DND-41 (cell line): ENCODE measurements at places on chromosomes 6 and 20.
A peak's percentile ranks its signal among the peaks of the same experiment; 100 is the strongest.

GRCh38 chr20:54573838-54574237, 98.4 kb downstream of the DOK5 start:
- no peak overlapping the region for H3K27ac ChIP-seq
- H3K27me3 ChIP-seq: peaks cover 23% of the 10 kb centered on the region
- no peak overlapping the region for H3K4me3 ChIP-seq
- DNase-seq: no peak

GRCh38 chr6:6409397-6410030, 89.1 kb upstream of the F13A1 start:
- H3K4me3 ChIP-seq: no peak overlapping the region
- no peaks in the 10 kb centered on the region for H3K4me1 ChIP-seq
- no peaks in the 10 kb centered on the region for H3K36me3 ChIP-seq
- no peak for DNase-seq
- H3K27ac ChIP-seq: no peak overlapping the region
- peaks cover 12% of the 10 kb centered on the region for H3K27me3 ChIP-seq

GRCh38 chr6:119343573-119344146, 5.9 kb downstream of the MAN1A1 start:
- no peak for DNase-seq
- peaks cover 52% of the 10 kb centered on the region for H3K4me1 ChIP-seq
- no peak overlapping the region for H3K27ac ChIP-seq
- H3K27me3 ChIP-seq: peaks cover 14% of the 10 kb centered on the region
- peaks cover 8% of the 10 kb centered on the region for H3K36me3 ChIP-seq

- H3K4me3 ChIP-seq: no peak overlapping the region
- H3K27ac ChIP-seq: no peak overlapping the region
- no peaks in the 10 kb centered on the region for H3K36me3 ChIP-seq
Observed at GRCh38 chr6:28607990-28608389, 82.3 kb downstream of the GPX5 start.

- peaks cover 52% of the 10 kb centered on the region for H3K4me1 ChIP-seq
- no peak for DNase-seq
- peak overlapping the region; percentile 55 for H3K4me3 ChIP-seq
- no peaks in the 10 kb centered on the region for H3K36me3 ChIP-seq
- H3K27ac ChIP-seq: peak overlapping the region; percentile 74
- H3K27me3 ChIP-seq: no peaks in the 10 kb centered on the region
Observed at GRCh38 chr6:44933108-44933507, 395.0 kb upstream of the RUNX2 start.

- H3K36me3 ChIP-seq: no peaks in the 10 kb centered on the region
- no peak overlapping the region for H3K4me3 ChIP-seq
Observed at GRCh38 chr6:105488516-105489215, 85.8 kb upstream of the PREP start.

DNA sequence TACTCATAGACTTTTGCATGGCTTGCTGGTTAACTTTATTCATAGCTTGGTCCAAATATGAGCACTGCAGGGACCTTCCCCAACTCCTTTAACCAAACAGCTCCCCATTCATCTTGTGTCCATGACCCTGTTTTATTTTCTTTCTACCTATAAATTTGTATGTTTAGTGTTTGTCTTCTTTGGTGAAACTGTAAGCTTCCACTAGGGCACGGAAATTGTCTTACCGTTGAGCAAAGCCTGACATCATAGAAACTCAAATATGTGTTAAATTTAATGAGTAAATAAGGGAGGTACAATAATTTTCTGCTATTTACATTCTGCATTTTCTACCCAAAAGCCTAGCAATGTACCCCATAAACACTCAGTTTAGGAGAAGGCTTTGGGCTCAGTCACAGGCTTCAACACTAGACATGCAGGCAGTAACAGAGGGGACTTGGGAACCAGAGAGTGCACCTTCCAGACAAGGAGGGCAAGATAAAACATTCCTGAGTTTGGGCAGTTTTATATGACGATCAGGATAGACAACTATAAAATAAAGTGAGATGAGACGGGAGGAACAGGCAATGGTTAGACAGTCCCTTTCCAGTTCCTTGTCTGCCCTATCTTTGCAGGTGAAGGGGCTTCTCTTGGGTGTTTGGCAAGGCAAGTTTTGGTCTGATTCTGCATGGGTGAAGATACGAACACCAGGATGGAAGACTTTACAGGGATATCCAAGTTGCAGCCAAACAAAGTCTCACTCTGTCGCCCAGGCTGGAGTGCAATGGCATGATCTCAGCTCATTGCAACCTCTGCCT, 46.2 kb upstream of the ZNF217 start:
- no peaks in the 10 kb centered on the region for H3K36me3 ChIP-seq
- H3K27me3 ChIP-seq: no peaks in the 10 kb centered on the region
- H3K4me3 ChIP-seq: no peak overlapping the region
- 0 out of 2 replicates have a peak overlapping the region, but pooled peaks have one; percentile 33 for H3K27ac ChIP-seq

GRCh38 chr6:77092971-77093370, 370.3 kb downstream of the HTR1B start:
- no peaks in the 10 kb centered on the region for H3K27me3 ChIP-seq
- no peak overlapping the region for H3K27ac ChIP-seq
- H3K4me1 ChIP-seq: no peaks in the 10 kb centered on the region
- no peak overlapping the region for H3K4me3 ChIP-seq
- DNase-seq: no peak

GRCh38 chr20:62201173-62202082, 18.6 kb downstream of the MTG2 start:
- no peaks in the 10 kb centered on the region for H3K4me1 ChIP-seq
- no peak overlapping the region for H3K27ac ChIP-seq
- no peak for DNase-seq
- H3K27me3 ChIP-seq: no peaks in the 10 kb centered on the region

DNA sequence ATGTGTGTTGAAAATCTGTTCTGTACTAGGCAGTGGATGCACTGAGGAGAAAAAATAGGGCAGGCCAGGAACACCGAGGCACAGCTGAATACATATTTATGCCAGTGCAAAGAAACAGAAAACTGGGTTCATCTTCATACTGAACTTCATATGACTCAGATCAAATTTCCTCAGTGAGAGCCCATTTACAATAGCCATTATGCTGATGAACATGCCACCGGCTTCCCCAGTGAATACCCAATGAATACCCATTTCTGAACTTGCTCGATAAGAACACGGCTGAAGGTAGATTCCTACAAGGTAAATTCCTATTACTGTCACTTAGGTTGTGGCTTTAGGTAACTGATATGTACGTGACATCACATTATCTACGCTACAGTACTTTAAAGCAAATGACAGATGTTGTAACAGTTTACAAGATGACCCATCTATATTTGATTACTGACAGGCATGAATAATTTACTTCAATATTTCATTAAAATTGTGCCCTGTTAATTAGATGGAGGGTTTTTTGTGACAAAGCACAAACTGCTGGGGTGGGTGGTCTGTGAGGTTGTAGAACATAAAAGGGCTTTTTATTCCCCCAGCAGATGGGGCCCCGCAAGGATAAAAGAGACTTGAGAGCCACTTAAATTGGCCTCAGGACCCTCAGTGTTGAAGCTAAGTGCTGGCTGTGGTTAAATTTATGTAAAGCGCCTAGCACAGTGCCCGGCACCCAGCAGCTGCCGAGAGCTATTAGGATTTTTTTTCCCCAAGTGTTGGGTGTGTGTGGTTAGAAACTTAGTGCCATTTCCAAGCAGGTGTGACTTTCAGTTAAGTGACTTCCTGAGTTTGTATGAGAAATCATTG, 264.5 kb downstream of the CD83 start:
- no peak overlapping the region for H3K4me3 ChIP-seq
- H3K36me3 ChIP-seq: no peaks in the 10 kb centered on the region
- H3K27me3 ChIP-seq: no peaks in the 10 kb centered on the region
- H3K4me1 ChIP-seq: peaks cover 73% of the 10 kb centered on the region
- H3K27ac ChIP-seq: peak overlapping the region; percentile 73

- H3K4me1 ChIP-seq: peaks cover 33% of the 10 kb centered on the region
- no peak overlapping the region for H3K4me3 ChIP-seq
- H3K27ac ChIP-seq: no peak overlapping the region
Observed at GRCh38 chr6:100260584-100260983, 204.1 kb downstream of the SIM1 start.

DNA sequence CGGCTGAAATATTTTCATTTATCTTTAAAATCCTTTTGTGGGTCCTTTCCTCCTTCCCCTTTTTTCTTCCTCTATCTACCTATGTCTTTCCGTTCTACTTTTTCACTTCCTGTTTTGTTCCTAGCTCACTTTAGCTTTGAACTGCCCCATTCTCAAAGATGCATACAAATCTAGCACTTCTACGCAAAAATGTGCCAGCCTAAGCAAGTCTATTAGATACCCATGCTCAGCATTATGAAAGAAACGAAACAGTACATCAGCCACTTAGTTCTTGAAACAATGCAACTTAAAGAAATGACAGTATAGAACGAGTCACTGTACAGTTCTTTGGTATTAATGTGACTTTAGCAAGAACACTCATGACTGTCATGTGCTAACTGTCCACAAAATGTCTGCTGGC, 47.3 kb upstream of the MARCKS start:
- H3K4me1 ChIP-seq: no peaks in the 10 kb centered on the region
- H3K4me3 ChIP-seq: no peak overlapping the region
- no peak overlapping the region for H3K27ac ChIP-seq
- H3K36me3 ChIP-seq: no peaks in the 10 kb centered on the region

DNA sequence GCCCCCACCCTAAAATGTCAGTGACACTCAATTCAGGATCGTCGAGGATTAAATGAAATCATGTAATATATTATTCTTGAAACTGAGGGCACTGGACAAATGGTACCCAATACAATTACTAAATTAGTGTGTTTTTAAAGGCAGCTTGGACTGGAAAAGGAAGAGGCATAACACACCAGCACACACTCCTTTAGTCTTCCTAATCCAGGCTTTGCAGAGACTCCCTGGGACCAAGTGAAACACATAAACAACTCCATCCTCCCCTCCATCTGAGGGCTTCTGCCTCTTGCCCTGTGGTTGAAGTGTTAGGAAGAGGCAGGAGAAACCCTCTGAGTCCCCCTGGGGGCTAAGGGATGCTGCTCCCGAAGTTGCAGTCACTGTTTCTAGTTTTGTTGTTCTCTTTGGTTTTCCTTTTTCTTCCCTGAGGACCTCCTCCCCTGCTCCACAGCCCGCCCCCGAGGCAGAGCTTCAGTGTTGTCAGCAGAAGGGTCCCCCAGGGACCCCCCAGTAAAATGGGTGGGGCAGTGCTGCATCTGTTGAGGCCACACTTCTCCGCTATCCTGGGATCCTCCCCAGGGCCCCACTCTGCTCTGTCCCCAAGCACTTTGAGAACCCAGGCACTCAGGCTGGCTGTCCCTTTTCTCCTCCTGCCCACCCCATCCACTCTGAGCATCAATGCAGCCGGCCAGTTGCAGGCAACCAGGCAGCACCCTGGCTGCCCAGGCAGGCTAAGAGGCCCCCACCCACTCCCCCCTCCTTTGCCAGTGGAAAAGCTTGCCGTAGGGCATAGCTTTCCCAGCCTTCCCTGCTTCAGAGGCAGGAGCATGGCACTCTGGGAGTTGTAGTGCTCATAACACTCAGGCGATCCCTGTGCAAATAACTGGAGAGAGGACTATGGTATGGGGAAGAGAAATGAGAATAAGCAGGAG, 5.9 kb downstream of the TMEM63B start:
- H3K4me1 ChIP-seq: peaks cover 7% of the 10 kb centered on the region
- no peaks in the 10 kb centered on the region for H3K27me3 ChIP-seq
- H3K36me3 ChIP-seq: no peaks in the 10 kb centered on the region
- no peak overlapping the region for H3K27ac ChIP-seq
- no peak for DNase-seq

DNA sequence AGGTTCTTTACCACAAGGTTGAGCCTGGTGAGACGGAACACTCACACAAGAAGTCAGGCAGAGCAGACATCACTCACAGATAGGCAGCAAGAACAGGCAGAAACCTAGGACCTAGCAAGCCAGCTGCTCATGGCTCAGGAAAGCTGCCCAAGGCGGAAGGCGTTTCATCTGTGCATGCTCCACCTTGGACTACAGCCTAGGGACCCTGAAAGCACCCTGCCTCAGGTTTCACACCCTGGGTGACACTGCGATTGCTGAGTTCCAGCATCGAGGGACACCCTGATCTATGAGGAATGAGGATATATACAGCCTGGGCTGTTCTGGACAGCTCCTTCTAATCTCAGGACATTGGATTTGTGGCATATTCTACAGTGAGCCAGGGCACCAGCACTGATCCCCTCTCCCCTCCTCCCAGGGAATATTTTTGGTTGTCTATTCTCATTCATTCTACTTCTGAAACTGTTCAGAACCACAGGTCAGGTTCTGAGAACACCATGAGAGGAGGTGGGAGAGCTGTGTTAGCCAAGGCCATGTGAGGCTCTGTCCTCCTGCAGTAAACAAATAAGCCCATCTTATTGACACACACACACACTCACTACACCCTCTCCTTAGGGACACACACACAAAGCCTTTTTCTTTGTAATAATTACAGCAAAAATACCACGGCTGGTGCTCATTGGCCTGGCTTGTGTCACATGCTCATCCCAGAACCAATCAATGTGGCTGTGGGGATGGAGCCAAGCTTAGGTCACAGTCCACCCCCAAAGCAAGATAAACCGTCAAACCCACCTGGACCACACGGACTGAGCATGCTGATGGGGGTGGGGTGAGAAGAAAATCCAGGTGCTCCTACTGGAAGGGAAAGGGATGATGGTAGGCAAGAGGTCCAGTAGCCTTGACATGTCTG, 26.3 kb upstream of the PMEPA1 start:
- no peak overlapping the region for H3K27ac ChIP-seq
- no peaks in the 10 kb centered on the region for H3K36me3 ChIP-seq
- DNase-seq: no peak
- H3K27me3 ChIP-seq: peaks cover 9% of the 10 kb centered on the region
- no peaks in the 10 kb centered on the region for H3K4me1 ChIP-seq

DNA sequence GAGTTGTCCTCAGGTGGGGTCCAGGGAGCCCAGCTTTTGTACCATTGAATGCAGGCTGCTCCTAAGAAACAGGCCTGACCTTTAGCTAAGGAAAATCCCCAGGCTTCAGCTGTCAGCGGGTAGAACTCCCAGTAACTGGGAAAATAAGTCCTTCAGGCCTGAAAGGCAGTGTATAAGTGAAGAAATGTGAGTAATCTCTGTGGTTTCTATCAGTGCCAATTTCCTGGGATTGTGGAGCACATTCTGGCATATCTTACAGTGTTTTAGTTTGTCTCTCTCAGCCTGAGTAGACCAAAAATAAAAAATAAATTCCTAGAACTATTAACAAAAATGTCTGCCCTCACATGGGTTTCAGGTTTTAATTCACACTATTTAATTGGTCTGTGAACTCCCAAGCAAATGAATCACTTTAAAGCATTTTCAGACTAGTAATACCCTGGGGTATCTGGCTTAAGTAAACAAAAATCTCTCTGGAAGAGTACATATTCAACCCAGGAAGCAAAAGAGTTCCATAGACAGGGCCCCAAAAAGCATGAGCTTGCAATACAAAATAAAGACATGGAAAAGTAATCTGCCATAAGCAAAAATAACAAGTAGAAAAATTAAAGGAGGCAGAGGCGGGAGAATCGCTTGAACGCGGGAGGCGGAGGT, 566.2 kb upstream of the NOX3 start:
- DNase-seq: no peak
- no peaks in the 10 kb centered on the region for H3K36me3 ChIP-seq
- no peak overlapping the region for H3K27ac ChIP-seq

- H3K4me3 ChIP-seq: no peak overlapping the region
- no peak for DNase-seq
- H3K27ac ChIP-seq: no peak overlapping the region
Observed at GRCh38 chr6:159716247-159717096, 10.8 kb upstream of the WTAP start.
